ENCODE measurements at places on chromosomes 4 and X.
A peak's percentile ranks its signal among the peaks of the same experiment; 100 is the strongest.

DNA sequence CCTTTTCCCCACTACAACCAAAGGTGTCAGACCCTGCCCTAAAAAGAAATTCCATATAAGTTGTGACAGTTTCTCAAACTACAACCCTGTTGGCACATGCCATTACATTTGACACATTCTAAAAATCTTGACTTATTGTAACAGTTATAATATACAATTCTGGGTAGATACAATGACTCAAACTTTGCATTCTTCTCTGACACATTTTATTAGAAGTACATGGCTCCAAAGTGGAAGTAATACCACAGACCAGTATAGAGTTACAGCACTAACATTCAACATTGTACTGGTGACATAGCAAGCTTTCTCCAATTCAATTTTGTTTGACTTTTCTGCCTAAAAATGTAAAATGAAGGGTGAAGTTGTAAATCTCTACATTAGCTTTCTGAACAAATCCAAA lies 196.6 kb upstream of the ETNPPL start:
- no peak for DNase-seq

- DNase-seq, result no peak
These were observed 1.5 kb downstream of the P2RY8 start for GRCh38 chrX:1535241-1536041.

- DNase-seq, result peak; percentile 65
These were observed 80.8 kb downstream of the HMGN5 start for GRCh38 chrX:81120936-81121371.

- peak; percentile 7 for DNase-seq
These were observed 5.4 kb downstream of the MEPE start for GRCh38 chr4:87838205-87838604.

GRCh38 chrX:54473993-54474859 lies 21.8 kb downstream of the FGD1 start:
- DNase-seq, result no peak

GRCh38 chrX:72392816-72393800 lies 87.4 kb upstream of the CITED1 start:
- no peak for DNase-seq

DNA sequence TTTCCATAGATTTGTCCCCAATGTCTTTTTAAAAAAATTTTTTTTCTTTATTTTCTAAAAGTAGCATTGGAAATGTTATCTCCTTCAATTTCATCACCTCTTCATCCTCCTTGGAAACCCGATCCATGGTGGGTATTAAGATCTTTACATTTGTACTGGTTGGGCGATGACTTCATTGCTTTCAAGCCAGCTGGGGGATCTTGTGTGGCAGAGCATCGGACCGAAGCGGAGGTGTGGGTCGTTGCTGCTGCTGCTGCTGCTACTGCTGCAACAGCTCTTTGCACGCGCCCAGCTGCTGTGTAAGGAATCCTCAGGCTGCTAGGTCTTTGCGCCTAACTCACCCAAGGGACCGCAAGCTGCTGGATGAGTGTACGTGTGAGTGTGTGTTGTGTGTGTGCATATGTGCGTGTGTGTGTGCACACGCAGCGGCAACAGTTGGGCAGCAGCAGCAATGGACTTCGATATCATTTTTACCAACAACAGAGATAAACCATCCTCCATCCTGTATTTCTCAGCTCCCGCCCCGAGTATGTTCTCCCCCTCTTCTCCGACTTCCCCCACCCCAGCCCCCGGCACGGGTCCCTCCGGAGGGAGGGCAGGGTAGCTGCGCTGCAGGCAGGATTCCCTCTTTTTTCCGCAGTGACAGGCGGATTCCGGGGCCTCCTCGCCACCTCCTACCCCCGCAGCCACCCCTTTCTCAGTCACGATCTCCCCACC lies 768 bp upstream of the CDKL5 start:
- peak; percentile 56 for DNase-seq

DNA sequence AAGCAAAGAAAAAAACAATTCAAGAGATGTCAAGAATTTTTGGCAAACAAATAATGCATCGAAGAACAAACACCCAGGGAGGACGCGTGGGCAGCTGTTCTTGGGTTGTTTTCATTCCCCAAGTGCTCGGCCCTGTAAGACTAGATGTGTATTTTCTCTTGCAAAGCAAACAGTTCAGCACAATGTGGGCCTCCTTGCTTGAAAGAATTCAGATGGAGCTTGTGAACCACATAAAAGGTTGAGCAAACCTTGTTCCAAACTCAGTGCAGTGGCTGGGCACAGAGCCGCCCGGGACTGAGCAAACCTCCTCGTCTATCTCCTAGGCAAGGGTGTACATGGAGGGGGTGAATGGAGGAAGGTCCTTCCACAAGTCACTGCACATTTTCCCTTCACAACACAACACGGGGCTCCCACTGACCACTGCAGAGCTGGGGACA lies 82.4 kb downstream of the HTRA3 start:
- DNase-seq, result peak; percentile 79

DNA sequence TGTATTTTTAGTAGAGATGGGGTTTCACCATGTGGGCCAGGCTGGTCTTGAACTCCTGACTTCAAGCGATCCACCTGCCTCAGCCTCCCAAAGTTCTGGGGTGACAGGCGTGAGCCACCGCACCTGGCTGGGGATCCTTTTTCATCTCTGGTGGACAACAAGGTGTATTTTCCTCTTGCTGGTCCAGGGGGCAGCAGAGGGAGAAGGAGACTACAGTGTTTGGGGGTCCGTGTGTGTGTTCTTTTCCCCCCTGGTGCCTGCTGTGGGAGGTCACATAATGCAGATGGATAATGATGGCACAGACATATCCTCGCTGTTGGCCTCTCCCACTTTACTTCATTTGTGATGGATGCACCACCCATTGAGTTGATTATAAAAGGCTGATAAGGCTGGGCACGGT lies 39.0 kb upstream of the CD99 start:
- DNase-seq, result no peak

GRCh38 chrX:39465467-39465866 lies 632.3 kb downstream of the BCOR start:
- DNase-seq, result no peak

DNA sequence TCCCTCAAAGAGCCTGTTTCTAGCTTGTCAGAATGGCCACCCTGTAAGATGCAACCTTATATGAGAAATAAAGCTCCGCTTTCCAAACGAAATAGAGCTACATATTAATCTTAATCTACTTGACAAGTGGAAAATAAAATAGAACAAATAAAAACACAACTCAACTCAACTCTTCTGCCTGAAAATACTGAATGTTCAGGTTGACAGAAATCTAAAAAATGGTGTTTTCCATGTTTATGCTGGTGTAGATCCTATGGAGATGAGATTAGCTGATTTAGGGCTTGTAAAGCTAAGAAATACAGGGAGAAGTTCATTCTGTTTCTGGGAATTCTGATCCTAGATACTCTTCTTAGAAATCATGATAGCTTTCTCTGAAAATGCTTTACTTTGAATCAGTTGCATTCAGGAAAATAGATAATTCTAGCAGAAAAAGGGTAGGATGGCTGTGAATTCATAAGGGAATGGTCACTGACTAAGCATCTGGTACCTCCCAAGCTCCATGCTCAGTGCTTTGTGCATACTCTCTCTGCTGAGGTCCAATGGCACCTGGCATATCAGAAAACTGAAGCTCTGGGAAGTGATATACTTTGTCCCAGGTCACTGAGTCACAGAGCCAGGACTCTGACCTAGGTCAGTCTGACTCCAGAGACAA lies 89.2 kb upstream of the EXOC1L start:
- no peak for DNase-seq

DNA sequence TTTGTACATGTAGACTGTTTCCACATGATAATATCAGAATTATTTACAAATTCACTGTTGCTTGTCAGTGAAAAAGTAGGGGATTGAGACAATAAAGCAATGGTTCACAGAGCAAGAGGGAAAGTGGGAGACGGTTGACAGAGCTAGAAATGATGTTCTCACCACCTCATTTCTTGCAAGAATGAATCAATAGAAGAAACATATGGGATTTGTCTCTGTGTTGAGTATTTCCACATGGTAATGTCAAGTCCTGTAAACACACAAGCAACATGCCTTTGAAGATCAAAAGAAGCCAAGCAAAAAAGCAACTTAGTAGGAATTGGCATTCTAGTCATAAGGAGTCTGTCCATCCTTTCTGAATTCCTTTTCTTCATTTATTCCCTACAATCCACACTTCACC lies 1806.6 kb upstream of the AGA start:
- no peak for DNase-seq

DNA sequence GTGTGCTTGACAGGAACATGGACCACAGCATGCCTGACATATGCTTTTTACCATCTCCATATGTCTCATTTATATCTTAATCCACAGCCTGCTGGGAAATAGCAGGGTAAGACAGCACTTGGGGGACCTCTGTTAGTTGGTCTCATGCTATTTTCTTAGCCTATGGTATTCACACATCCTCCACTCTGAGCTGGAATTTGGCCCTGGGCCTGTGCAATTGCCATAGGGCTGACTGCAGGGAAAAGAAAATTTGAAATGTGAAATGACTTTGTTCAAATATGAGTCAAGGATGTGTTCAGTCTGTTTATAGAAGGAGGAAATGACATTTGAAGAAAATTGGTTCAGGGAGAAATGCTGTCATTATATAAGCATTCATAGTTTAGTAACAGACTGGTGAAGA lies 9.6 kb upstream of the MAP7D3 start:
- DNase-seq, result peak; percentile 32

DNA sequence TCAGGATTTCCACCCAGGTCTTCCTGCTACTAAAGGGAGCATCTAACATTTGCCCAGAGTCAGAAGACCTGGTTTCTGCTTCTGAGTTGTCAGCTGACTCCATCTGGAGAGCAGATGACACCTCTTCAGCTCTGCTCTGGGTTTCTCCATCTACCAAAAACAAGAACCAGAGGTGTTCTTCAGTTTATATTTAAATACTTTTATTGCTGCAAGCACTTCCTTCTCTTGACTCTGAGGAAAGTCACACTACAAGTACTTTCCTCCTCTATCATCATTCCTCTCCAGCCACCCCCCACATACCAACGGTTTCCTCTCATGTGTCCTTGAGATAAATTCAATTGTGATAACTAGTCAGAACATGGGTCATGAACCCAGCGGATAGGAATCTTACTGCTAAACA lies 88.4 kb downstream of the PPP3CA start:
- DNase-seq, result no peak

- DNase-seq, result no peak
These were observed 18.0 kb downstream of the STARD8 start for GRCh38 chrX:68665502-68665901.

DNA sequence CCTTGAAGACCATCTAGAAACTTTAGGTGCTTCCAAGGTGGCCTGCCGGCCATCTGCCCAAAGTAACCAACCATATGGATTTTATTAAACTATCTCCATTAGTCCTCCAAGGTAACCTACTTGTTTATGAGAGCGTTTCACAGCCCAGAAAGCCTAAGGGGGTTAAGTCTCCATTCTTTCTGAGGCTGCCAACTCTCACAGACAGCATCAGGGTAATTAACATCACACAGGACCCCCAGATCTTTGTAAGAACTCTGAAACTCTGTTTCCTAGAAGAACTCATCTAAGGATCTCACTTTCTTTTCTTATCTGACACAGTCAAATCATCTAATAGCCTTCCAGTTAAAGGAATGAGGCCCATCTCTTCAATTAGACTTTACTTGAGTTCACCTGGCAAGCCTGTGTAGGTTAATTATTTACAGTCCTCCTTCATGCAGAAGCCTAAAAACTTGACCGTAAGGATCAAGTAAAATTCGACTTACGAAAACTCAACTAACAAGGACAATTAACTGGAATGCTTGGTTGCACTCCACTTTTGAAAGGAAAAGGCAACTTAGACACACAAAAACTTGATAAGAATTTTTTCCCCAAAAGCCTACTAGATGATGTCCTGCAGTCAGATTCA lies 252.5 kb downstream of the GRIA3 start:
- DNase-seq, result no peak

DNA sequence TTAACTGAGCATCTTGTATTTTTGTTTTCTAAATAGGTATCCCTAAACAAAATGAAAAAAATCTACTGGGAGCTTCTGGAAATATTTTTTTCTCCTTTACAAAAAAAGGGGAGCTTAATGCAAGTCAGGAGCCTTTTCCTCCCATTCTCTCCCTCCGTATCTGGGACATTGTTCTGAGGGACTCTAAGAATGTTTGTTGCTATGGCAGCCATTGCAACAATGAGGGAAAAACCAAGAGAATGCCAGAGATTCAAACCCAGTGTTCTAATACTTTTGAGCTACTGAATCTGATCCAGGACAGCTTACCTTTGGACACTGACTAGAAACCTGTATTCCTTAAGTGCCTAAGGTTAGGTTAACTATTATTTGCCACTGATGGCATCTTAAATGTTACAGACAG lies 485.7 kb upstream of the HS3ST1 start:
- DNase-seq, result peak; percentile 45

DNA sequence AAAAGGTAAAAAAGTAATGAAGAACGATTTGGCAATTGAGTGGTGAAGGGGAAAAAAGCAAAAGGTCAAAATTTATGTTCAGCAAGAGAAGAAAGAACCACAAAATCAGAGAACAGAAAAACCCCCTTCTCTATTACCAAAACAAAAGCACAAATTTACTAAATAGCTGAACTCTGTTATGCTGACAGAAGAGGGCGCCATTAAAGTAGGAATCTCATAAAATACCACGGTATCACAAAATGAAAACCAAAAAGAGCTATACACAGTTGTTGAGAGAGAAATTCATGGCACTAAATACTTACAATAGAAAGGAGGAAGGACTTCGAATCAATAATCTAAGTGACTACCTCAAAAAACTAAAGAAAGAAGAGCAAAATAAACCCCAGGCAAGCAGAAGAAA lies 69.6 kb upstream of the CXorf66 start:
- DNase-seq, result peak; percentile 27

DNA sequence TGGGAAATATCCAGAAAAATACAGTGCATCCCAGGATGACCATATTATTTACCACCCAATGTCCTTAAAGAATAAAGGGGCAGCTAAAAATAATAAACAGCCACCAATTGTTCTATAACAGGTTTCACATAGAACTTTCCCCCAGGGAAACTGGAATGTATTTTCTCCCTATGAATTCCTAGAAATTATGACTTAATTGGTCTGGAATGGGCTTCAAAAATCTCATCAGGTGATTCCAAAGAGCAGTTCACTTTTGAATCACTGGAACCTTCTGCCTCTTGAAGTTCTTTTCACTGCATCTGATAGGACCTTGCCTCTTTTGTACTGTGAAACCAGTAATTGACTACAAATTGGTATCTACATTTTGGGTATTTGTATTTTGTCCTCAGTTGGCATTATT lies 119.3 kb downstream of the ZNF330 start:
- DNase-seq, result peak; percentile 24

GRCh38 chr4:80263541-80264351 lies 2.7 kb upstream of the FGF5 start:
- DNase-seq, result peak; percentile 34

DNA sequence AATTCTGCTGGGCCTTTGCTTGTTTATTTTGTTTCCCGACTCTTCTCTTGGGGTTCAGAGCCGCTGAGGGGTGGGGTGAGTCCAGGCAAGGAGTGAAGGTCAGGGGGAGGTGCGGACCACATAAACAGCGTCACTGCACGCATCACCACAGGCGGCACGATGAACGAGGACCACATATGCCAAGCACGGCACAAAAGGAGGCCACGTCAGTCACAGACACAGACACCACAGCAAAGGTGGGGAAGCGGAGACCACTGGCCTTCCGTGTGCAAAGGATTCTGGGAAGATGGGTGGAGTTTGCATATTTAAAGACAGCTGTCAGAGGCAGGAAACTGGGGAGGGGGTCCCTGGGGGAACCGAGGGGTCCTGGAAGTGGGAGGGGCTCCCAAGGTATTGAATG lies 10.3 kb upstream of the TIMP1 start:
- no peak for DNase-seq
